Foreskin keratinocyte (primary cell): ENCODE measurements at places on chromosomes 1 and 21. TPM values are rescaled to one million over a fixed set of nuclear protein-coding genes. Genes with fewer than 3 reads are reported as not detected.

Gene GJA4
- total RNA-seq = 0.07 and 0.17 TPM in 2 replicates

Gene TNFRSF4
- total RNA-seq = not detected in 2 replicates

Gene KCNJ9
- not detected in 2 replicates for total RNA-seq

Gene OR2G6
- not detected in 2 replicates for total RNA-seq

Gene JAK1
- 60.7 and 67.8 TPM in 2 replicates for total RNA-seq

Gene TMEM82
- not detected in 2 replicates for total RNA-seq

Gene FNDC5
- total RNA-seq = not detected in 2 replicates

Gene RIPPLY3
- 0.78 and 0.88 TPM in 2 replicates for total RNA-seq

Gene HES3
- total RNA-seq = not detected in 2 replicates

Gene PTPN7
- not detected in 2 replicates for total RNA-seq

Gene LMX1A
- total RNA-seq = not detected in 2 replicates

Gene NBPF4
- total RNA-seq = not detected in 2 replicates

Gene PRR9
- 1.2 and 2.9 TPM in 2 replicates for total RNA-seq

Gene BCL2L15
- 0.03 and 0.07 TPM in 2 replicates for total RNA-seq

Gene FCRL2
- total RNA-seq = not detected in 2 replicates

Gene OR2T12
- total RNA-seq = not detected in 2 replicates

Gene S100A4
- total RNA-seq = 12.1 and 23.7 TPM in 2 replicates

Gene ATP6V1G3
- total RNA-seq = not detected in 2 replicates
